ENCODE measurements at places on chromosomes 5 and 9.

DNA sequence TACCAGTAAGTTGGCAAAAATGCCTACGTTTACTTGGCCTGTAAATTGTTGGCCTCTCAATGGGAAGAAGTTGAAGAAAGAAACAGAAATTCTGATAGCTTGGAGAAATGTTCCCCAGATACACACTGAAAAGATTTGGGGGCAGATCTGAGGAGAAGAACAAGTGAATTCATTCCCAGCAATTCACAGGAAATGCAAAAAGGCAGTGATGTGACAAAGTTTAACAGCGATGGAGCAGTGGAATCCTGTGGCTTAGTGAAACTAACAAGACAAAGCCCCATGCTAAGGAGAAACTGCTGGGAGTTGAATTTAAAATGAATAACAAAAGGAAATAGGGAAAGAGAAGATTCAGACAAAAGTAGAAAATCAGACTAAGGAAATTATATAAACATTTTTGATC lies 213.2 kb upstream of the EDIL3 start:
- no peak for DNase-seq

DNA sequence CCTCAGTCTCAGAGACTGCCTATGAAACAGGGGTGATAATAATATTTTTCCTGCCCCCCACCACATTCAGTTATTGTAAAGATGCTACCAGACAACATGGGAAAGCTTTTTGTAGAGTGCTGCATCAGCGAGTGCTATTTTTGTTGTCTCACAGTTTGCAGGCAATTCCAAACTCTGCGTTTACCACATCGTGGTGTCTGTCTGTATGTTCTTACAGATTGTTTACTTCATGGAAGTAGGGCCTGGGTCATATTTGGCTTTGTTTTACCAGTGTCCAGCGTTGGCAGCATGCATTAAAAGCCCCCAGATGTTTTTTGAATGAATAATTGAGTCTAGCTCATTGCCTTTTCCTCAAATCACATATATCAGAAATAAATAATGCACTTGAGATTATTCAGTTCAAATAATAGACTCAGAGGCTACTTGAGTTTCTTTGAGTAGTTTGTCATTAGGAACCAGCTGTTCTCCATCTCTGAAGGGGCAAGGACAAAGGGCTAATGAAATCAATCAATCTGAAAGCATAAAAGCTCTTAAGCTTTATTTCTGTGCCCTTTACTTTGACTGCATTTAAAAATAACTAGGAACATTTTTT lies 243.7 kb downstream of the CWC27 start:
- DNase-seq: no peak

DNA sequence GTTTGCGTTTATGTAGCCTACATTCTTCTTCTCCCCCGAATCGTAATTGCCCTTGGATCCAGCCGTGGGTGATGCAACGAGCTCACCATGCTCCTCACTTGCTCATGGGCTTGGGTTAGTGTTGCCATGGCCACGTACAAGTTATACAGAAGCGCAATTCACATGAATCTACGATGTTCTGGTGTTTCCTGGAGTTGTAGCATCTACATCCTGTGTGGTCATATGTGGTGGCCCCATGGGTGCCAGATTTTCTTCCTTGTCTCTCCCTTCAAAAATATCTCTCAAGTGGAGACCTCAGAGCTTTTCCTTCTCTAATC lies 115.3 kb downstream of the TLE4 start:
- DNase-seq: no peak

DNA sequence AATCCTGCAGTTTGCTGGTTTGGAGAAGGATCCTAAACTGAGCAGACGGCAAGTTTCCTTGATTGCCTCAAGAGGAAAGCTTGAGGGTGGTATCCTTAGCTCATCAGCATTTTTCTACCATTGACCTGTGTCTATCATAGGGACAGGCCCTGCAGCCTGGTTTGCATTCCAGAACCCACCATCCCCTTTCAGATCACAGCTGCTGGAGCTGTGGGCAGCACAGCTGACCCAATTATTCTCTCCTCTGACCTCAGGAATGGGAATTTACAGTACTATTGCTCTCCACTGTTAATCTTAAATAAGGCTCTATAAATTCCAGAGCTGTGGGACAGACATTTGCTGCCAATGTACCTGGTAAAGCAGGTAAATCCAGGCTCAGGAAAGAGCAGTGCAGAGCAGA lies 163.0 kb downstream of the SPOCK1 start:
- no peak for DNase-seq

- peak; percentile 68 for DNase-seq
Observed at GRCh38 chr5:8843771-8844170, 702.1 kb downstream of the SEMA5A start.

- DNase-seq: no peak
Observed at GRCh38 chr5:153974131-153974812, 64.4 kb downstream of the FAM114A2 start.

DNA sequence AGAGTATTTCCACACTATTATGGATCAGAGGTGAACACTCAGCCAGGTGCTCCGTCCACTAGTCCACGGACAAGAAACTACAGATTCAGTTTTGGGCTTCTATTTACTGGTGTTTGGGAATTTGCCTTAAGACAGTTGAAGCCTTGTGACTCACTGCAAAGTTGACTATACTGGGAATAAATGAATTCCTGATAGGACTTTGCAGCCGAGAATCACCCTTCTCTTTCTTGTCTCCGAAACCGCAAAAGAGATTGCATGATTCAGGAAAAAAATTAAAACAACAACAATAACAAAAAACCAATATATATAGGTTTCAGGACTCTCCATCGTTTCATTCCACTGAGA lies 716 bp downstream of the TMEM171 start:
- no peak for DNase-seq

GRCh38 chr5:140261403-140262171 lies 41.3 kb downstream of the PFDN1 start:
- peak; percentile 59 for DNase-seq

- DNase-seq: no peak
Observed at GRCh38 chr5:50969151-50970031, 303.0 kb downstream of the PARP8 start.

- DNase-seq: no peak
Observed at GRCh38 chr5:93585041-93585766, 2.2 kb downstream of the NR2F1 start.

DNA sequence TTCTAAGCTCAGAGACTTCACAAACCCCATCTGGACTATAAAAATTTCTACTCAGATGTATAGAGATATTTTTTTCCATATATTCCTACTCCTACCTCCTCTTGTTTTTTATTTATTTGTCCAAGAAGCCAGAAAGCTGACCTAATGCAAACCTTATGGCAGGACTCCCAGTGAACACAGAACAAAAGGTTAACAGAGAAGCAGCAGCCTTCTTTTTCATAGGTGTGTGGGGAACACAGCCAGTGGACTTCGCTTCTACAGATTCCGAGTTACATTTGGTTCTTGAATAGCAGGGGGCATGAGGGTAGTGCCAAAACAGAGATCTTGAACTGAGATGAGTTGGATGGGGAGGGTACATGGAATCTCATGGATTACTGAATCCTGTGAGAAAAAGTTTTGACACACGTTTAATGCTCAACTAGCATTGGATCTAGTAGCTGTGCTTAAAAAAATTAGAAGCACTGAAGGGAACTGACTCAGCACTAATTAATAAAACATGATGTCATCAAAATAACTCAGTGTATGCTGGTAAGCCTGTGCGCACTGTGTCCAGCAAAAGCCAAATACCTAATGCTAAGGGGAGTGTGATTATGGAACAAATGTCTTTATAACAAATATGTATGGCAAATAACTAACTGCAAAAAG lies 240.1 kb downstream of the GABRB2 start:
- no peak for DNase-seq

- no peak for DNase-seq
Observed at GRCh38 chr9:655875-656274, 185.6 kb upstream of the DMRT1 start.

DNA sequence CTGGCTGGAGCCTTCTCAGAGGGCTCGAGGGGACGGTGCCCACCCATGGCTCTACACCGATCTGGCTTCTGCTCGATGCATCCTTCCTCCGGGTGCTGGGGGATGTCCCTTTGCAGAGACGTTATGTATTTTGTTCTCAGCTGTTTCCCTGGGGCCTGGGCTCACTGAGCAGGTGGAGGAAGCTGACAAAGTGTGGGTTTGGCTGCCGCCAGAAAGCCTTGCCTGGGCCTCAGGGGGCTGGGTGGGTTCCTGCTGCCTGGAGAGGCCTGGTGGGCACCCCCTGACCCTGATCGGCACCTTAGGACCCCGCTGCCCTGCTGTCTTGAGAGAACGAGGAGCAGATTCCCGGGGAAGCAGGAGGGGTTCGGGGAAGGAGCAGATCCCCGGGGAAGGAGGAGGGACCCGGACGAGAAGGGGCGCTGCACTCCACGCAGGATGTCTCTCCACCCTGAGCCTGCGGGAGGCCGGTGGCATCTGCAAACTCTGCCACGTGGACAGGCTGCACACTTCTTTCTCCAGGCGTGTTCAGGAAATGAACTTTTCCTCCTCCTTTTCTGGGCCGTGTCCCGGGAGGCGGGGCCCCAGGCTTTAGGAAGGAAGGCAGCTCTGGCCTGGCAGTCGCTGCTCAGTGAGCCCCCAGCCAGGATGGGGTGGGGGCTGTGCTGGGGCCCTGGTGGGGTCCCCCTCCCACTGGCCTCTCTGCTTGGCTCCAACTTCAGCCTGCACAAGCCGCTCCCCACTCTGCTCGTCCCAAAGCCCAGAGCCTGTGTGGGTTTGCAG lies 148.9 kb downstream of the RXRA start:
- DNase-seq: peak; percentile 59

DNA sequence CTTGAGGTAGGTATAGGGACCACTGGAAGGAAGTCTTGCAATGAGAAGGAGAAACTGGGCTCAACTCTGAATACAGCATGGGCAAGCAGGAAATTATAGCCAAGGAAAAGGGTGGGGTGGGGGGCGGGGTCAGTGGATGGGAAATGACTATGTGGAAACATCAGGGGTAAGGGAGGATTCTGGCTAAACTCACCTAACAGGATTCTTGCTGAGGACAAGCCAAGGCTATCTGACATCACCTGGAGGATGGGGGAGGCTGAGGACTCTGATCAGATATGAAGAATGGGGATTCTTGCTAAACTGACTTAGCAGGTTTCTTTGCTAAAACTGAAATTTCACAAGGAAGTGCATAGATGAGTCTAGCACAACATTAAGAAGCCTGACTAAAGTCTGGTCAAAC lies 40.8 kb downstream of the CTSL start:
- no peak for DNase-seq

- no peak for DNase-seq
Observed at GRCh38 chr5:173557123-173557903, 59.1 kb downstream of the BOD1 start.

- DNase-seq: no peak
Observed at GRCh38 chr5:157388111-157388710, 71.8 kb upstream of the NIPAL4 start.

- DNase-seq: no peak
Observed at GRCh38 chr9:133168432-133168831, 4.7 kb upstream of the GBGT1 start.

DNA sequence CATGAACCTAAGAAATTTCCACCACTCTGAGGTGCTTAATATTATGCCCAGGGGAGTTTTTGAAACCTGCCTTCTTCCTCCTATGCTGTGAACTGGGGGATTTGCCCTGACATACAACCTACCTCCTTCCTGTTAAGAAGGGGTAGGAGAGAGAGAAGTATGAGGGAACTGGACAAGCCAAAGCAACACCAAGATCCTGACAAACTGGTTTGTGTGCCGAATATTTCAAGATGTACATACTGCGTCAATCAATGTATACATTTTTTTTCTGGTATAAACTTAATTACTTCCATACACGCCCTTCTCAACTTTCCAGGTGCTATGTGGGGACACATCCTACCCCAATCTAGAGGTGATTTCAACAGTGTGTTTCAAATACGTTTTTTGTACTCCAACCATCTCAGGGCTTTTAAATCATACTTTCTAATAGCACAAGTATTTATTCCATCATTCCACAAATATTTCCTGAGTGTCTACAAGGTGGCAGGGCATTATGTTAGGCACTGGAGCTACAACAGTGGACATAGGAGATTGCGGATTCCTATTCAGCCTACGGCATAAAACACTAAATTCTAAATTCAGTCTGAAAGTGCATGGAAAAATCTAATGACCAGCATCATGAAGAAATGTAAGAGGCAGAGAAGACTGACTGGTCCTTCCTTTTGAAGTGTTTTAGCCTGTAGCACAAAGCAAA lies 70.1 kb upstream of the IFNK start:
- DNase-seq: no peak
